RWPE1 (cell line): ENCODE measurements at places on chromosomes 16 and 17.

GRCh38 chr17:75118307-75118706 lies 8.5 kb downstream of the ARMC7 start:
- DNase-seq, result no peak

DNA sequence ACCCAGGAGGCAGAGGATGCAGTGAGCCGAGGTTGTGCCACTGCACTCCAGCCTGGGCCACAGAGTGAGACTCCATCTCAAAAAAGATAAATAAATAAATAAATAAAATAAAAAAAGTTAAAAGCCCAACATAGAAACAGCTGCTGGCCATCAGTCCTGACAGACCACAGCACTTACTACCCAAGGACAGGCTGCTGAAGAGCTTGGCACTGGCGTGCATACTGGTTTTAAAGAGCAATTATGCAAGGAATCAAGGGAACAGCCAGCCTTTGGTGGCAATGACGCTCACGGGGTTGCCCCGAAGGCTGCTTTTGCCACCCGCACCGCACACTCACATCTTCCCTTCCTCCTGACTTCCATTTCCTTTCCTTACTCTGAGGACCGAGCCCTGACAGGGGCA lies 4.2 kb downstream of the PLD6 start:
- DNase-seq, result no peak

DNA sequence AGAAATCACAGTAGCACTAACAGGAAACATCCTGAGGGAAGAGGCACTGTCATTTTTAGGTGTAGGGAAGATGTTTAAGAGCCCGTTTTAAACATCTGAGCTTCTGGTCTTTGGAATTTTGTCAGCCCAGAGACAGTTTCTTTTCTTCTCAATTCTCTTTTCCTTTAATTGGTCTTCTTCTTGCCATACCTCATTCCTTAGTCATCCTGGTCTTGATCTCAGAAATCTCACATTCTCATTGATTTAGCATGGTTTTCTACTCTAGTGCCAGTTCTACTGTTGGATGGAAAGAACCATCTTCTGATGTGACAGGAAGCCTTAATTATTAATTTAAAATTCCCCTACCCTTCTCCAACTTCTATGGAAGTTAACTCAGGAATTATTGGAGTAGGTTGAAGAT lies 25.4 kb downstream of the BMERB1 start:
- DNase-seq, result no peak

GRCh38 chr17:33292981-33293867 lies at the start of gene ASIC2:
Gene ASIC2 (minus strand): TSS chr17:33293295.
- DNase-seq, result peak; percentile 53

- DNase-seq, result no peak
These were observed 40.4 kb upstream of the ABCA5 start for GRCh38 chr17:69367298-69367697.

GRCh38 chr17:74466111-74466827 lies at the start of gene CD300A:
Gene CD300A (plus strand): TSS chr17:74466634. CDS start chr17:74466704, 70 bp downstream.
- no peak for DNase-seq

DNA sequence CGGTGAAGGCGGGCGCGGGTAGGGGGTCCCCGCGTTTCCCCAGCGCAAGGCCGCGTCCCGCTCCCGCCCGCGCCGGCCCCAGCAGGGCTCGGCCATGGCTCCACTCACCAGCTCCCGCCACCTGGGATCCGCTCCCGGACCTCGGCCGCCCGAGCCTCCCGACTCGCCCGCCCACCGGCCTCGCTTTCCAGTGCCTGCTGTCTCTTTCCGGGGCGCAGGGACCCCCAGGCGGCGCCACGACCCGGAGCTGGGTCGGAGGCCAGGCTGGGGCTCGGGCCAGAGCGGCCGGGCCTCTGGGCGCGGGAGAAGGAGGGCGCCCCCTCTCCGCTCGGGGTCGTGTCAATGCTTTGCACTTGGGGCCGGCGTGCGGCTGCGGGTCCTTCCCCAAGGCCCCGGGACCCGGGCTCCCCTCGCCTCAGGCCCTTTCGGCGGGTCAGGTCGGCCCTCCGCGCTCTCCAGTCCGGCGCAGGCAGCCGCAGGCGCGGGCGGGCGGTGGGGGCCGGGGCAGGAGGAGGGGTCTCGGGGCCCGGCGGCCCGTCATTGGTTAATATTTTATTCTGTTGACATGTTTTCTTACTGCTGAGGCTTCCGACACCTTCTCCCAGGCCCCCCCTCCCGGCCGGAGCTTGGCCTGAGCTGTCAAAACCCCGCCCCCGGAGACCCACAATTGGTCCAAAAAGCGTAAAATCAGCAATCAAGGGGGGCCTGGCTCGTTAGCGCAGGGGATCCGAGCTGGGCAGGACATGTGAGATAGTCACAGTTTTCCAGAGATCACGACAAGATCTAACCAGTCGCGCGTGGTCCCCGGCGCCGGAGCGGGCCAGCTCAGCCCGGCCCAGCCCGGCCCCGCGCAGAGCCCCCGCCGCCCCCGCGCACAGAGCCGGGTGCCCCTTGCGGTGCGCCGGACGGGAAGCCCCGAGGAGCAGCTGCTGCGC lies at the start of gene TBX2:
Gene TBX2, plus strand, starts transcription at position 713 of the 935 bp plus-strand sequence. CDS start 334 bp downstream, outside the sequence.
- peak; percentile 39 for DNase-seq

DNA sequence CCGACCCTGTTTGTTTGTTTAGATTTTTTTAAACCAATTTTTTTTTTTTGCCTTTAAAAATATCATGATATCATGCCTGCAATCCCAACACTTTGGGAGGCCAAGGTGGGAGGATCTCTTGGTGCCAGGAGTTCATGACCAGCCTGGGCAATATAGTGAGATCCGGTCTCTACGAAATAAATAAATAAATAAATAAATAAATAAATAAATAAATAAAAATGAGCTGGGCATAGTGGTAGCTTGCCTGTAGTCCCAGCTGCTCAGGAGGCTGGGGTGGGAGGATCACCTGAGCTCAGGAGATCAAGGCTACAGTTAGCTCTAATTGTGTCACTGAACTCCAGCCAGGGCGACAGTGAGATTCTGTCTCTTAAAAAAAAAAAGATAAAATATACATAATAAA lies 8.1 kb upstream of the IGF2BP1 start:
- no peak for DNase-seq

DNA sequence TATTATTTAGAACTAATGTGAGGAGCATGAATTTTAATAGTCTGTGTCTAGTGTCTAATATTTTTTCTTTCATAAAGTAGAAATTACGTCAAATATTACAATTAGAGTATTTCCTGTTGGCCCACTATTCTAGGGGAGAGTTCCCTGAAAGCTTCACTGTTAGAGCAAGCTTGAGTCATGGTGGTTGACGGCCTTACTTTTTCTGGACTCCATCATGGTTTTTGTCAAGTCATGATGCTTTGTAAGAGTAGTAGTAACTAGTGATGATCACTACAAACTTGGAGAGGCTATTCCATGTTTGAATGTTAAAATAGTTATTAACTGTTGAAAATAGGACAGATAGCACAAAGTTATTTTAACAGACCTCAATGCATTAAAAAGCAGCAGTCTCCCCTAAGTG lies 1.7 kb downstream of the PSMD11 start:
- DNase-seq, result no peak

DNA sequence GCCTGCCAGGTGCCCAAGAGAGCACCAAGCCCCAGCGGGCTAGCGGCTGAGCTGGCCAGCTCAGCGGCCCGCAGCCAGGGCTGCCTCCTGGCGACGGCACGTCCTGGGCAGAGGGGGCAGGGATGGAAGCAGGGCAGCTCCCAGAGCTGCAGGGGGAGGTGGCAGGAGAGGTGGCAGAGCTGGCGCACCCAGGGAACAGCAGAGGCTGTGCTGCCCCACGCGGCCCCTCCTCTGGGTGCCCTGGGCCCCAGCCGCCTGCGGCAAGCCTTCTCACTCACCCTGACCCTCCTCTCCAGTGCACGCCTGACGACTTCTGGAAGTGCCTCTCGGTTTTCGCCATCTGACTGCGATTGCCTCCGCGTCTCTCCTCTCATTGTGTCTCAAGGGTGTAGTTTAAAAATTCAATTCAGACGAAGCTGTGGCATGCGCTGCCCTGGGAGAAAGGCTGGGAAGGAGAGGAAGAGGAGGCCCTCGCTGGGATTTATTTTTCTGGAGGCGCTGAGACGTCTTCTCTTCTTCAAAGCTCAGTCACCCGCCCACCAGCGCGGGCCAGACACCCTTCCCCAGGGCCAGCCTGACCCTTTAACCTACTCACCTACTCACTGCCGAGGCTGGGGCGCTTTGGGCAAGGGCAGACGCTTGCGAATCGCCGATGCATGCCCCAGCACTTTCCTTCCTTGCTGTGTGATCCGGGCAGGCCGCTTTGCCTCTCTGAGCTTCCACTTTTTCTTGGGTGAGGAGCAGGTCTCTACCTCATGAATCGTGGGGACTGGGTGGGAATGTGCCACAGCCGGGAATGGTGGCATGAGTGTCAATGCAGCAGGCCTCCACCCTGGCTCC lies 24.9 kb downstream of the GSE1 start:
- DNase-seq, result no peak

- no peak for DNase-seq
These were observed 41.9 kb upstream of the EMP2 start for GRCh38 chr16:10622036-10622921.

DNA sequence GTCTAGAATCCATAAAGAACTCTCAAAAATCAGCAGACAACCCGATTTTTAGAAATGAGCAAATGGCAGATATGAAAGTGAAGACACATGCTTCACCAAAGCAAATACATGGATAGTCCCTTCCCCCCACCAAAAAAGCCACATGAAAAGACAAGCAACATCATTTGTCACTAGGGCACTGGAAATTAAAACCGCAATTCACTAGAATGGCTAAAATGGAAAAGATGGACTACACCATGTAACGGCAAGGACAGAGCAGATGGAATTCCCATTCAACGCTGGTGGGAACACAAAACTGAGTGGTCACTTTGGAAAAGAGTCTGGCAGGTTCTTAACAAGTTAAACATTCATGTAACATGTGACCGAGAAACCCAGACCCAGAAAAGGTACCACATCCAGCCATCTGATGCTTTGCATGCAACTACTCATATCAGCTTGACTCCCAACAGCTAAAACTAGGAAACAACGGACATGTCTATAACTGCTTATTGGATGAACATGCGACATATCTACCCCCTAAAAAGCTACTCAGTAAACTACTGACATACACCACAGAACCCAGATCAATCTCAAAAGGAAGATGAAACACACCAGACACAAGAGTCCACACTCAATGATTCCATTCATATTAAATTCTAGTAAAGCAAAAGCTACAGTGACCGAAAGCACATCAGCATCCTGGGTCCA lies 132.6 kb downstream of the ZNF778 start:
- DNase-seq, result no peak

GRCh38 chr16:3863587-3863986 lies 16.9 kb downstream of the CREBBP start:
- DNase-seq, result no peak

- DNase-seq, result no peak
These were observed 12.5 kb downstream of the RBFOX1 start for GRCh38 chr16:7344830-7345780.

- DNase-seq, result no peak
These were observed 37.5 kb upstream of the FAAP100 start for GRCh38 chr17:81589612-81590011.

GRCh38 chr16:77905374-77905920 lies 116.9 kb upstream of the CLEC3A start:
- no peak for DNase-seq

GRCh38 chr16:871562-872345 lies 71.2 kb upstream of the GNG13 start:
- DNase-seq, result no peak

DNA sequence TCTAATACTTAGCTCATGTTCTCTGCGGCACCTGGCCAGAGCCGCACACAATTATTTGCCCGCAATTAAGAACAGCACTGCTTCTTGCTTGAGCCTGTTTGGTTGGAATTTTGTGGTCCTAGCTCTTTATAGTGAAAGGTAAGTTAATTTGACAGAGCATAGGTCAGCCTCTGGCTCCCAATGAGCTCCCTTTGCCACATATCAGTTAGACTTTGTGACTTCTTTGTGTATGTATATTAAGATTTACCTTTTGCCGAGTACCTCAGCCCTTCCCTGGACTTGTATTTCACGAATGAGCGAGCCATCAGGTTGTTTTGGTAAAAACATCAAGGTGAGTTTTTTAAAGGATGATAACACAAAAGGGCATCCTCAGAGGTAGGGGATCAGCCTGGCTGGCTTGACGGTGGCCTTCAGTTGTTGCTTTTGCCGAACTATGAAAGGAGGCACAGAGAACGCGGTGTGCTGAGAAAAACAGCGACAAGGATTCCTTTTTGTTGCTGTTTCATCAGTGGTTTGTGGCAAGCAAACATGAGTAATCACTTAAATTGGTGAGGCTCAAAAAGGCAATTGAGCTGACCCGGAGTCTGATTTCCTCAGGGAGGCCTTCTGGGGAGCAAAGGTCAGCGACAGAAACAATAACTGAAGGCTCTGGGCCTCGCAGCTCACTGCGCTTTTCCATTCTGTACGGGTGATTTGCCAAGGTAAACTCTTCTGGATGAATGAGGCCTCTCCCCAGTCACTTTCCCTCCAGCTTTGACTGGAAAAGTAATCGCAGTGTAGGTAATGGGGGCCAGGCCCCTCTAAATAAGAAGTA lies 163.6 kb downstream of the HS3ST3A1 start:
- DNase-seq, result no peak

DNA sequence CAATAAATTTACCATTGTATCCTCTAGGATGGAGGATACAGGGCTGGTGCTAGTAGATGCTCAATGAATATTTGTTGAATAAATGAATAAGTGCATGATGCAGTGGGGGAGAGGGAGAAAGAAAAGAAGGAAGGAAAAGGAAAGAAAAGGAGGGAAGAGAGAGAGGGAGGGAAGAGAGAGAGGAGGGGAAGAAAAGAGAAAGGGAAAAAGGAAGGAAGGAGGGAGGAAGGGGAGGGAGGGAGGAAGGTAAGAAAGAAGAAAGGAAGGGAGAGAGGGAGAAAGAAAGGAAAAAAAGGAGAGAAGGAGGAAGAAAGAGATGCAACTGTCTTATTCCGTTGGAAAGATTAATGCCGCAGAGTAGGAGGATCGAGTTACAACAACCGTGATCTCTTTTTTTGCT lies 30.4 kb downstream of the HSBP1 start:
- DNase-seq, result no peak
